ENCODE measurements at places on chromosomes 1 and 21.
A peak's percentile ranks its signal among the peaks of the same experiment; 100 is the strongest.

GRCh38 chr1:11475748-11476147 is 3.2 kb upstream of the DISP3 start:
- no peak for DNase-seq

DNA sequence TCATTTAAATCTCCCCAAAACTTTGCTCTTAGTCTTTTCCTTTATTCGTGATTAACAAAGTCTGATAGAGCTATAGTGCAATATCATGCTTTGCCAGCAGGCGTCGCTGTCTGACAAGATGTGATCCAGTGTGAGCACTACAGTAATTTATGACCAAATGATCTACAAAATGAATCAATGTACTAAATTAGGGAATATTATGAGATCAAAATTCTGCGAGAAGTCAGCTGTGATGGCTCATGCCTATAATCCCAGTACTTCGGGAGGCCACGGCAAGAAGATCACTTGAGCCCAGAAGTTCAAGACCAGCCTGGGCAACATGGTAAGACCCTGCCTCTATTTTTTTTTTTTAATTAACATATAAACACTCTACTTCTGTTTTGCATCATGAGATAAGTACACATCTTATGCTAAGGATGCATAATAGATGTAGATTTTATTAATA is 3.6 kb upstream of the SPSB1 start:
- peak; percentile 82 for DNase-seq

GRCh38 chr1:106480629-106481028 is 575.8 kb upstream of the PRMT6 start:
- no peak for DNase-seq

DNA sequence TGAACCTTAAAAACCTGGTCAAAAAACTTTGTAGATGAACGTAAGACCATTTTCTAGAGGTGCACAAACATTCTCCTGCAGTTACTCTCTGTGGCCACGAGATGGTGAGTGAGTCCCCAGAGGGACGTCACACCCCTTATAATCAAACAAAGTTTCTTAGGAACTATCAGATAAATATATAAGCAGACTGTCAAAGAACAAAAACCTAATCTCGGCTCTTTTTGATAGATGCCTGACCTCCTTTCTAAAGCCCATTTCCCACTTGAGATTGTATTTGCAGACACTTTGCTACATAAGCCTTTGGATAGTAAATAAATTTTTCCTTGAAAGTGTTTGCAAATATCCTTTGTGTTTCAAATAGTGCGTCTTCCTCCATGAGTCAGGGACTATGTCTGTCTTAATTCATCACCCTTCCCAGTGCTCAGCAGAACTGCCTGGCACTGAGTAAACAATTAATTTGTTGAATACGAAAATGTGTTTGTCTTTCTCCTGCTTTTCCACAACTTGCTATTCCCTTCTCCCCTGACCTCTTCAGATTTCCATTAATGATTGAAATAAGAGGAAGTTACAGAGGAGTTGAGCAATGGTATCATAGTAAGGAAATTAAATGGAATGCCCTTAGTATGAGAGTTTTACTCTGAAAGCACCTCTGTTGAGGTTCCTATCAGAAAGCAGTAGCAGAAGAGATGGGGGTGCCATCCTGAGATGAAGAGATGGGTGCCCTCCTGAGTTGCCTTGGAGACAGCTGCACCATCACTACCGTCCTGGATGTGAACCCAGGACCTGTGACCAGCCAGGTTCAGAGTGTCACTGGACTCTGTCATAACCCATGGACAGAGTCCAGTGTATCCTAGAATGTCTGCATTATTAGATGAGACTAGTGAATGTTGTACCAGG is 57.8 kb upstream of the RAVER2 start:
- DNase-seq, result peak; percentile 70

- no peak for DNase-seq
Measured at GRCh38 chr1:44785501-44786137, 2.4 kb downstream of the BEST4 start.

GRCh38 chr1:99682291-99682751 is 36.4 kb downstream of the PALMD start:
- peak; percentile 77 for DNase-seq
